A549 (cell line): ENCODE measurements at places on chromosomes 4 and X.
A peak's percentile ranks its signal among the peaks of the same experiment; 100 is the strongest.

- DNase-seq = no peak
Measured at GRCh38 chr4:176185051-176185450, 10.3 kb downstream of the SPATA4 start.

DNA sequence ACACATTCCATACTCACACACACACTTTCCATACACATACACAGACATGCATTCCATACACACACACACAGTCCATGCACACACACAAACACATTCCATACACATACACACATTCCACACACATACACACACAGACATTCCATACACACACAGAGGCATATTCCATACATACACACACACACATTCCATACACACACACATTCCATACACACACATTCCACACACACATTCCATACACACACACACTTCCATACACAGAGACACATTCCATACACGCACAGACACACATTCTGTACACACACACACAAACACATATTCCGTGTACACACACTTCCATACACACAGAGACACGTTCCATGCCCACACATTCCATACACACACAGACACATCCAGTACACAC, 14.8 kb downstream of the LINC00632 start:
- DNase-seq = no peak

DNA sequence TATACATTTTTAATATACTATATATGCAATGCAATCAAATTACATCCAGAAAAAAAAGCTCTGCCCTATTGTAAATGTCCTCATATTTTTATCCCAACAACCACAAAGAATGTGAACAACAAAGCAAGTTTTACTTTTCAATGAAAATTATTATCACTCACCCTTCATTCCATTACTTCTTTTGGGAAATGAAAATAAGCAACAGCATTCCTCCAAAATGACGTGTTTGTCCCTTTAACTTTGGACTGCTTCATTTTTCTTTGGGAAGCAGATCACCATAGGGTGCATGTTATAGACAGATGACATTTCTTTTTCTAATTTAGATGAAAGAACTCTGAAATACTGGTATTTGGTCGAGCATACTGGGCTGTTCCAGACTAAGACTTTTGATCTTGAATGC, 667.1 kb upstream of the BOD1L1 start:
- DNase-seq = no peak

DNA sequence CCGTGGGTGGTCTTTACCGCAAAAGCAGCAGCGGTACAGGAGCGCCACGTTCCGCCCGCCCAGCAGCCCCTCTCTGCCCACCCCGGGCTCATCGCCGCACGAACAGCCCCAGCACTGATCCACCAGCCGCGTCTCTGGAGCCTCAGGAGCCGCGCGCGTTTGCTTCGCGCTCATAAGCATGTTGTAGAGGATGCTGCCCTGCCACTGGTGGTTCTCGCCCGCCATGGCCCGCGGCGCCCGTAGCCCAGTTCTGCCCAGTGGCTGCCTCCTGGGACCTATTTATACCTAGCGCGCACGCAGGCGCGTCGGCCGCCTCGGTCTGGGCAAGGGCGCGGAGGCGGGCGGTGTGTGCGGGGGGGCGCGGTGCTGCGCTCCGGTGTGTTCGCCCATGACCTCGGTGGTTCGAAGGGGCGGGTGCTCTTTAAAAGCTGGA, at the start of gene NR0B1:
TSS of gene NR0B1 (minus strand) at position 252 of the 433 bp plus-strand sequence. CDS start at position 225, 27 bp downstream.
- peak; percentile 46 for DNase-seq

- no peak for DNase-seq
Measured at GRCh38 chrX:16005917-16006316, 117.4 kb upstream of the GRPR start.

- DNase-seq = no peak
Measured at GRCh38 chrX:84993150-84993549, 10.5 kb upstream of the APOOL start.

- no peak for DNase-seq
Measured at GRCh38 chr4:119731146-119731742, 102.6 kb upstream of the PDE5A start.

- DNase-seq = no peak
Measured at GRCh38 chr4:189511581-189511980, 429.1 kb upstream of the FRG1 start.
